ENCODE measurements at places on chromosomes 2 and 18.

GRCh38 chr2:219368690-219369191, 19.0 kb downstream of the DNPEP start:
- H3K27me3 ChIP-seq, result no peaks in the 10 kb centered on the region
- H3K36me3 ChIP-seq, result peaks cover 11% of the 10 kb centered on the region
- DNase-seq, result no peak
- peak overlapping the region; percentile 51 for H3K27ac ChIP-seq

DNA sequence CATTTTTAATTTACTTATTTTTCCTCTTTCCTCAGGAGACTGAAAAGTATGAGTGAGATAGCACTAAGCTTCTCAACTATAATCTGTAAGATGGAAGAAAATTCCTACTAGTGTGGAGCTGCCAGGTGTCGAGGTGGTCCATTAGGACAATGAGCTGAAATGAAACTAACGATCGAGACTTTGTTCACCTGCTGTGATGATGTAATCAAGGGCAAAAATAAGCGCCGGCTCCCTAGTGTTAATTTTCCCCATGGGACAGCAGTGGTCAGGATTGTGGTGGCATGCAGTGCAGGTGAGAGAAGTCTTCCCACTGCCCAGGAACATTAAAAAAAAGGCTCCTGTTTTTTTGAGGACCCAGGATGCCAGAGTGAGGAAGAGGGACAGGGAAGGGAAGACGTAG, 859.1 kb upstream of the GCFC2 start:
- no peak for DNase-seq
- H3K4me1 ChIP-seq, result no peaks in the 10 kb centered on the region
- H3K4me3 ChIP-seq, result no peak overlapping the region
- no peaks in the 10 kb centered on the region for H3K36me3 ChIP-seq
- H3K27me3 ChIP-seq, result no peaks in the 10 kb centered on the region

GRCh38 chr2:25168256-25169072, at the start of gene POMC:
Gene POMC, minus strand, starts transcription at chr2:25168580. Its CDS starts 3,808 bp downstream, at chr2:25164772.
- no peak within 1 kb of the TSS for H3K27ac ChIP-seq
- no peak for DNase-seq
- no peaks in the 10 kb centered on the region for H3K27me3 ChIP-seq
- H3K36me3 ChIP-seq, result no peaks in the 10 kb centered on the region

DNA sequence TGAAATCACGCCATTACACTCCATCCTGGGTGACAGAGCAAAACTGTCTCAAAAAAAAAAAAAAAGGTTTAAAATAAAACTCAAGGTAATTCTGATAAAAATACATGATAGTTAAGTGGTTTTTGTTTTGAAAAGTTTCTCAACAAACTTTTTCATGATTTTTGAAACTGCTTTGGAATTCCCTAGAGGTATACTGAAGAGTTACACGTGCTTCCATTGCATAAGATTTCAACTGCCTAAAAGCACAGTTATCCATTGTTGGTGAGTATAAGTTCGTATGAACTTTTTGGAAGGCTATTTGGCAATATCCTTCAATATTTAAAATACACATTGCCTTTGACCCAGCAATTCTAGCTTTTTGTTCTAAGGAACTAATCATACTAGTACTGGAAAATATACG, 74.9 kb downstream of the USP34 start:
- no peak overlapping the region for H3K4me3 ChIP-seq
- no peaks in the 10 kb centered on the region for H3K27me3 ChIP-seq
- no peak for DNase-seq
- H3K36me3 ChIP-seq, result peaks cover 19% of the 10 kb centered on the region

- H3K36me3 ChIP-seq, result no peaks in the 10 kb centered on the region
- H3K27ac ChIP-seq, result no peak overlapping the region
- no peak overlapping the region for H3K4me3 ChIP-seq
- H3K27me3 ChIP-seq, result no peaks in the 10 kb centered on the region
- H3K4me1 ChIP-seq, result no peaks in the 10 kb centered on the region
Observed at GRCh38 chr2:206435742-206436141, 7.6 kb upstream of the ADAM23 start.

GRCh38 chr2:189233527-189233926, 54.0 kb upstream of the COL5A2 start:
- H3K27me3 ChIP-seq, result no peaks in the 10 kb centered on the region
- no peak overlapping the region for H3K27ac ChIP-seq
- H3K36me3 ChIP-seq, result no peaks in the 10 kb centered on the region
- no peak for DNase-seq
- no peak overlapping the region for H3K4me3 ChIP-seq

All from tibial artery (tissue), 4 donors.